Astrocyte of the cerebellum (primary cell): ENCODE measurements at places on chromosomes 7 and 10.
A peak's percentile ranks its signal among the peaks of the same experiment; 100 is the strongest.

DNA sequence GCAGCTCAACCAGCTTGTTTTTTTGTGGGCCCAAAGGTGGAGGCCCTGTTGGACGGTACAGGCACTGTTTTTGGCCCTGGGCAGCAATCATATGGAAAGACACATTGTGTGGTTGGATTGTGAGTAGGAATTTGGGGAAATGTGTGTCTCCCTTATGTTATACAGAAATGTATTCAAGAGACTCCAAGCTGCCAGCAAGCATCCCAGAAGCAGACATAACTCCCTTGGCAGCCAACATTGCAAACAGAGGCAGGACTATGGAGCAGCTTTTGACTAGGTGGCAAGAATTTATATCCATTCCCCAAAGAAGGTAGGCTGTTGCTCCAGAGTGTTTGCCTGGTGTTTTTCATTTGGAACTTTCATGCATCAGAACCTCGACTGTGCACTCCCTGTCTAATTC, 104.9 kb downstream of the BUB3 start:
- no peak for DNase-seq

GRCh38 chr7:40808378-40808942, 673.7 kb downstream of the SUGCT start:
- DNase-seq: peak; percentile 84

DNA sequence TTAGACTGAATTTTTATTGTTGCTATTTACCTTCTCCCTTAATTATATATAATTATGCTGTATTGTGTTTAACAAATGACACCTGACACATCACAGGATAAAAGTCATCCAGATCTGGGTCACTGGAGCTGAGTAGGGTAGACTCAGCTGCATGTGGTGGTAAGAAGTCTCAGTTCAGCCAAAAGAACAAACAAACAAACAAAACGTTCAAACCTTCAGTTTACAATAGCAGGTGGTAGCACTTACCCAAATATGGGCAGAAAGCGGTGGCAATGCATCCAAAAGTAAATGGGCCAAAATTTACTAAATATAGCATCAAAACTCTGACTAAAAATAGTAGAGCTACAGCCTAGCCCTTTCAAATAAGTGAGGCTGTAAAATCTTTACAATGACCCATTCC, 42.2 kb downstream of the ZWINT start:
- no peak for DNase-seq

DNA sequence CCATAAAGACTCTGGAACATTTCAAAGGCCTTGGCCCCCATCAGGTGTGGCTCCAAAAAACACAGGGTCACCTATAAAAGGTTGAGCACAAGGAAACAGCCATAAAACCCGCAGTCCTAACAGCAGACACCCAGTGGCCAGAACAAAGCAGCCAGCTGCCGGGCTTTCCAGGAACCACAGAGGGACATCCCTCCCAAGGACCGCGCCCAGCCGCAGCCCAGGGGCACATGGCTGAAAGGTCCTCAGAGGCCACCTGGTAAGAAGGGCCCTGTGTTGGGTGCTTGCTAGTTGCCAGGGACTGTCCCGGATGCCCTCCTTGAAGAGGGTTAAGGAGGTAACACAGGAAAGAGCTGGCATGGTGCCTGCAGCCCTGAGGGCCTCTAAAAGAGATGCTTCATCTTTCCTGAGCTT, 32.7 kb downstream of the KCNMA1 start:
- no peak for DNase-seq

- peak; percentile 70 for DNase-seq
Measured at GRCh38 chr10:75165684-75166622, 44.6 kb upstream of the VDAC2 start.

DNA sequence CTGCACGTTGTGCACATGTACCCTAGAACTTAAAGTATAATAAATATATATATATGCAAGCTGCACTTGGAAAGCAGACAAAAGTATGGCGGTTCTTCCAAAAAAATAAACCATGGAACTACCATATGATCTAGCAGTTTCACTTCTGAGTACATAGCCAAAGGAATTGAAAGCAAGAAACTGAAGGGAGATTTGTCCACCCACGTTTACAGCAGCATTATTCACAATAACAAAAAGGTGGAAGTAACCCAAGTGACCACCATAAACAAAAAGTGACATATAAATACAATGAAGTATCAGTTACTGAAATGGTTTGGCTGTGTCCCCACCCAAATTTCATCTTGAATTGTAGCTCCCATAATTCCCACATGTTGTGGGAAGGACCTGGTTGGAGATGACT, 525.3 kb upstream of the CELF2 start:
- no peak for DNase-seq

DNA sequence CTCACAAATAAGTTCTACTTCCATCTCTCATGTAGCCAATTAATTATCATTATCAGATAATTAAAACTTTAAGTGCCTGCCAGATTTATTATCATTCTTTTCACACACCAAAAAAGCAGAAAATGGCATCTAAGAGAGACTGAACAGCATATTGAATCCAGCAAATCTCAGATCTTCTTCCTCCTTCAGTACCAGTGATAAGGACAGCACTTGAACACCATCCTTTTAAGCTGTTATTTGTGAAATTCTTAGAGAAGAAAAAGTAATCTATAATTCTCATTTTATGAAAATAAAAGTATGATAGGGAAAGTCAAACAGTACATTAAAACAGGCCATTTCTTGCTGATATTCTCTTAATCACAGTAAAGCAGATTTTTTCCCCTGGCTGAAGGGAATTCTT, 104.5 kb downstream of the ELAPOR2 start:
- no peak for DNase-seq

DNA sequence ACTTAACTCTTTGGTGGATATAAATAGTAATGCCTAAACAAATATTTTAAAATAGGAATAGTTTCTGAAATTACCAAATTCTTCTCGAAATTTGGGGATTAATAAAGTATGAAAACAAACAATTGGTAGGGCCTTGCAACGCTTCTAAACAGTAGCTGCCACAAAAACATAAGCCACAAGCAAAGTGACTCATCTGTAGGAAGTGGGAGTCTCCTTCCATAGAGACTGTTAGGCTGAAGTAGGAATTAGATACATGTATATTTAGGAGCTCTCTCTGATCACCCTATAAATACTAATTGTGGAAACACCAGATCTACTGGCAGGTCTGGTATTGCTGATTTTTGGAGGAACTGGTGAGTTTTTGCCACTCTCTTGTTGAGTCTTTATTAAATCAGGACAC, 5.7 kb upstream of the LMOD2 start:
- no peak for DNase-seq

DNA sequence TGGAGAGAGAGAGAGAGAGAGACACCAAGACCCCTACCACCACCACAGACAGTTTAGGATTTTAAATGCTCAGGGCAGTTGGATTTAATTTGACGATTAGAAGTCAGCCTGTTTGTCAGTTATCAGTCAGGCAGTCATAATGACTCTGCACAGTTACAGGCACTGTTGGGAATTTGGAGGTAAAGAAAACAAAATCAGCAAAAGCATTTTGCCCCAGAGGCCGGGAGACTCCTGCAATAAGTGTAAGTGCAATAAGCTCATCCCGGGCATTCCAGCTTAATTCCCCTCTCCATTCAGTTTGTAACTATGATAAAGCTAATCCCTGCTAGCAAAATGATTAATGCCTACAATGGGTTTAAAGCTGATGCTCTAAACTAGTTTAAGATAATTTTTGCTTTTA, 13.5 kb downstream of the SEMA3C start:
- no peak for DNase-seq

- no peak for DNase-seq
Measured at GRCh38 chr7:51280156-51280555, 36.5 kb downstream of the COBL start.

GRCh38 chr10:78947226-78947625, 121.5 kb upstream of the ZMIZ1 start:
- DNase-seq: no peak

- DNase-seq: no peak
Measured at GRCh38 chr7:91787931-91788330, 92.6 kb downstream of the MTERF1 start.

- DNase-seq: no peak
Measured at GRCh38 chr7:132162556-132163144, 413.6 kb downstream of the PLXNA4 start.

GRCh38 chr7:157593541-157593940, 256.7 kb downstream of the DNAJB6 start:
- DNase-seq: no peak

DNA sequence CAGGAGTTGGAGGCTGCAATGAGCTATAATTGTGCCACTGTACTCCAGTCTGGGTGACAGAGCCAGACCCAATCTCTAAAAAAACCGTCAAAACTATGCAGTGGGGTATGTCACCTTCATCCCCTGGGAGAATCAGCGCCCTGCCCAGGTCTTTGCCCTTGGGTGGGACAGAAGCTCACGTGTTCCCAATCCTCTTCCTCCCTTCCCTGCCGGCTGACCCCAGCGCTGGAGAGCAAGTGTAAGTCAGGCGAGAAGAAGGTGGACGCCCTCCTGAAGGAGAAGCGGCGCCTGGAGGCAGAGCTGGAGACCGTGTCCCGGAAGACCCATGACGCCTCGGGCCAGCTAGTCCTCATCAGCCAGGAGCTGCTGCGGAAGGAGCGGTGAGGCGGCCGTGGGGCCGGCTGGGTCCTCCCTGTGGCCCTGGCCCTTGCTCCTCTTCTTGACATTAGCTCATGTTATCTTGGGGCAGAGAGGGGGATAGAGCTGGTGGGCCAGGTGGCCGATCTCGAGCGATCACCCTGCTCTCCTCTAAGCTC, 64.8 kb upstream of the GTF2IRD1 start:
- DNase-seq: no peak

GRCh38 chr10:131214521-131215244, 96.8 kb downstream of the TCERG1L start:
- DNase-seq: no peak

- no peak for DNase-seq
Measured at GRCh38 chr7:34015651-34016050, 110.3 kb downstream of the BMPER start.

GRCh38 chr10:16603308-16603707, 81.6 kb upstream of the C1QL3 start:
- DNase-seq: no peak

- DNase-seq: no peak
Measured at GRCh38 chr7:21542891-21543527, at the start of gene DNAH11. Gene DNAH11 (plus strand): TSS chr7:21543039. CDS start chr7:21543246, 207 bp downstream.

DNA sequence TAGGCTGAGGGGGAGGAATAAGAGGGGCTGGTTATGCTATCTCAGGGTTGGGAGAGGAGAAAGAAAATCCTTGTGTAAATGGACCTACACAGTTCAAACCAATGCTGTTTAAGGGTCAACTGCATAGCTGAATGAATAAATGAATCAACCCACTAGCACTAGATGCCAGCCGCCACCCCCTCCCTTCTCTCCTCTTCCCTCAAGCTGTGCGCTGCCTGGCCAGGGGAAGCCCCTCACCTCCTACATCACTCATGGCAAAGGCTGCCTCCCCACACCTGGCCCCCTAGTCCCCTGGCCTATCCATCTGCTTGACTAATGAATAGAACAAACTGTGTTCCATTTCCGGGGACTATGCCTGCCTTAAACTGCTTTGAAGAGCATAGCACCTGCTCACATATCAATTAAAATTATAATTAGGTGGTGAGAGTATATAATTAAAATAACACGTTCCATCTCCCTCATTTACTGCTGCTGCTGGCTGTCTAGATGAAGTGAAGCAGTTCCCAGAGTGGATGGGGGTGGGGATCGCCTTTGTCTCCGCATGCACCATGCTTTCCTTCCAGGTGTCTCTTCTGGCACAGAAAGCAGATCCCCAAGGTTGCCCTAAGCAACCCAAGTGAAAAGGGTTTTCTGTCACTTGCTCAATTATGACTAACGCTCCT, 32.6 kb downstream of the GRID1 start:
- no peak for DNase-seq

DNA sequence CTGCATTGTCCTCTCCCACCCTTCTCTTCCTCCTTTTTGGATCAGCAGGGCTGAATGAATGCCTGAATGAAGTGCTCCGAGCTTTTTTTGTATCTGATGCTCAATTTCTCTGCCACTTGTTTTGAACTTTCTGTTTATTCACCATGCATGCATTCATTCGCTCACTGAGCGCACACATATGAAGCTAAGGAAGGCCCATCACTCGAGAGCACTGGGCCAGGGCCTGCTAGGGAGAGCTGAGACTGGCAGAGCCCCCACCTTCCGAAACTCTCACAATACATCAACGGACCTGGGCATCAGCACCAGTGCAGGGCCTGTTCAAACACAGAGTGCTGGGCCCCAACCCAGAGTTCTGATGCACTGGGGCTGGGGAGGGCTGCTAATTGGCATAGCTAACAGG, 45.7 kb downstream of the RPS24 start:
- no peak for DNase-seq

- no peak for DNase-seq
Measured at GRCh38 chr10:98100476-98100875, 34.0 kb upstream of the R3HCC1L start.

GRCh38 chr7:66083677-66084076, 8.1 kb downstream of the ASL start:
- no peak for DNase-seq

DNA sequence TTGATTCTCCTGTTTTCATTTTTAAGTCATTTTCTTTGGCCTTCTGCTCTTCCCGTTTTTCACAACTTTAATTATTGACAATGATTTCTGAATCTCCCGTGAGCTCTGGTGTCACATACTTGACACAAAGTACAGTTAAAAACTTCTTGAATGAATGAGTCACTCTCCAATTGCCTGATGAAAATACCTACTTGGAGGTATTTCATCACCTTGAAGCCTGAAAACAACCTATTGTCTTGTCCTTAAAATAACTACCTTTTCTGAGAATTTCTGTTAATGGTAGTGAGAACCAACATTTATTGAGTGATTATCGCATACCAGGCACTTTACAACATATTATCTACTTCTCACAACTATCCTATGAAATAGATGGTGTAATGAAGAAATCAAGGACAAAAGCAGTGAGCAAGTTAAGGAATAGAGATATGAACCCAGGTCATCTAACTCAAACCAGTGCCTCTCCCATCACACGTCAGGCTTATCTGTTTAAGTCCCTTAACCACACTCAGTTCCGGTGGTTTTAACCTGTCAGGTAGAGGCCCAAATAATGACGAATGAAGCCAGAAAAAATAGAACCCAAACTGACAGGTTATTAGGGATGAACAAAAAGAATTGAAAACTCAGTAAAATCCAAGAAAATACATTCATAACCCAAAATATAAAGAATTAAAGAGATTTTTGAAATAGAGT, 11.6 kb downstream of the BET1 start:
- DNase-seq: no peak

DNA sequence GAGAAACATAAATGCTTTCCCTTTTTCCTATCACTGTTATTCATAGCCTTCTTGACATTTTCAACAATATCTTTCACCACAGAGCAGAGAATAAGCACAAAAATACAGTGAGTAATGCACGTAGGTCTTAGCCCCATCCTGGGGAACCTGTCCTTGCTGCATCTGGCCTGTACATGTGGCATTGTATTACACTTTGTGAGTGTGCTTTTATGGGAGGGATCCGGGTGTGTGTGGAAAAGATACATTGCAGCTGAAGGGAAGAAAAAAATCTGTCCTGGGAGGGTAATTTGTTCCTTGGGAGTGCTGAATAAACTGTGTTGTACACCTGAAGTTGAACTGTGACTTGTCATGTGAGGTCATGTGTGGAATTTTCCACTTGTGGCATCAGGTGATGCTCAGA, 422.7 kb upstream of the LRGUK start:
- DNase-seq: no peak

GRCh38 chr7:1413936-1414639, 45.2 kb downstream of the MICALL2 start:
- DNase-seq: no peak
